ENCODE measurements at places on chromosomes 7 and 10.
A peak's percentile ranks its signal among the peaks of the same experiment; 100 is the strongest.

DNA sequence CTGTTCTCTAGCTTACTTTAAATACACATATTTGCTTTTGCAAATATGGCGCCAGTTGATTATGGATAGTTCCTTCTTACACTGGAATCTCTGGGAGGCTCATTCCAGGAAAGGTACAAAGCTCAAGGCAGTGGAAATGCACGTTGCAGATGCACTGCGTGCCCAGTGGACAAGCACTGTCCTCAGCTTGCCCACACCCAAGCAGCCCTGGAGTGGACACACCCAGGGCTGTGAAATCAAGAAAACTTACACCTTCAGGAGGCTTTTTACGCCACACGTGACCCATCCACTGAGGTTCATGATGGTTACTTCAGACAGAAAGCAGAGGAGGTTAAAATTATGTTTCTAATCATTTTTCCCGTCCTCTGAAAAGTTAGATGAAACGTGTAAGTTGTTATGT, 248.5 kb downstream of the VTI1A start:
- no peak for DNase-seq

DNA sequence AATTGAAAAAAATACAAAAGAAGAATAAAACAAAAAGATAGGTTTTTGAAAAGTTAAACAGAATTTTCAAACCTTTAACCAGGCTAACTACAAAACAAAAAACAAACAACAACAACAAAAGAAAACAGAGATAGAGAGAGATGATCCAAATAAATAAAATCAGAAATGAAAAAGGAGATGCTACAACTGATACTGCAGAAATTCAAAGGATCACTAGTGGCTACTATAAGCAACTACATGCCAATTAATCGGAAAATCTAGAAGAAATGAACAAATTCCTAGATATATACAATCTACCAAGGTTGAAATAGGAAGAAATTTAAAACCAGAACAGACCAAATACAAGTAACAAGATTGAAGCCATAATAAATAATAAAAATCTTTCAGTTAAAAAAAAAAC, 326.8 kb upstream of the VSTM2A start:
- DNase-seq: no peak

DNA sequence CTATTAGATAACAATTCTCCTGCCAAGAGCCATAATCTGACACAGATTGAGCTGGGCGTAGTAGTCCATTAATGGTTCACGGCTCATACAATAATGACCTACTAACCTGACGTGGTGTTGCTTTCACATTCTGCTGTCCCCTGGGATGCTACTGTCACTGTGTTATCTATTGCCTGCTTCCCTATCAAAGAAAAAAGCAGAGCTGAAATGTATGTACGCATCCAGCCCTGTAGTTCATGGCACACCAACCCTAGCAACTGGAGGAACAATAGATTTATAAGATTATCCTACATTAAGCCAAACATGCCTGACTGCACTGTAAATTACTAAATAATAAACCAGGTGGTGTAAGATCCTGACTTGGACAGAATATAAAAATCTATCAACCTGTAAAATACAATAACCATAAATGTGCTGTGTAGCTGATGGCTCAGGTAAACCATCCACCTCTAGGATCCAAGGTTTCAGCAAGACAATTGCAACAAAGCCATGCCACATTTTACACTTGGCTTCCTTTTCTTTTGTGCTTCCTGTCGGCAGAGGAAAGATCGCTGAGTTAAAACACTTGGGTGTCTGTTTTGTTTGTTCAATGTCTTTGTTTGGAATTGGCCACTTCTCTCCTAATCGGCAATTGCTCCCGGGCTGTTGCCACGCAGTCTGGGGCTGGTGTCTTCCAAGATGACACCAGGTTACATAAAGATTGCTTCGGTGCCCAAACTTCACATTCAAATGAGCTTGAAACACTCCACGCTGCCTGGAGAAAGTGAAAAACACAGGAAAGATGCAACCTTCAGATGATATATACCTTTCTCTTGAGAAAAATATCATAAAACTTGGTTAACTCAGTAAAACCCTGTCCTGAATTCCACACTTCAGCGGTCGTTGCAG, 143.9 kb upstream of the MGMT start:
- DNase-seq: no peak

DNA sequence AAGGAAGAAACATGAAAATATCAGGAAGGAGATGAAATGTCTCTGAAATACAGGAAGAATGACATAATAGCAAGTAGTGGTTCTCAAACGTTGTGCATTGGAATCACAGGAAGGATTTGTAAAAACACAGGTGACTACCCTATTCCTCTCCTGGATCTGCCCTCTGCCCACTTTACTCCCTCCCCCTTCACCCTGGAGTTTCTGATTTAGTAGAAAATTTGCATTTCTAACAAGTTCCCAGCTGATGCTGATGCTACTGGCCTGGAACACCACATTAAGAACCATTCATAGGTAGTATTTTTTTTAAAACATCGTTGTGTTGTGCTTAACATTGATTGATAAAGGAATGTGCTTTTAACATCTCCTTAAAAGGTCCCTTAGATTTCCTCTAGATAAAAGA, 130.9 kb downstream of the PHF14 start:
- DNase-seq: no peak

DNA sequence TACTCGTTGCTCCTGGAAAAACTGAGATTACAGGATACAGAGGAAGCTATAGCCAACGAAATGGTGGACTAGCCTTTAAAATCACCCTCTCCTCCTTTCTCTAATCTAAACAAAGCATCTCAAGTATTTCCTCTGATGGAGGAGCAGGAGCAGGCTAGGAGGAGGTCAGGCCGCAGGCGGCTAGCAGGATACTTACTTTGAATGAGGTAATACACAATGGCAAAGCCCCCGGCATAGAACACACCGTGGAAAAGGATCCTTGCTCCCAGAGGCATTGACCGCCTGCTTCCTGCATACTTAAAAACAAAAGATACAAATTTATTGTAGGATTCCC, 64.4 kb downstream of the STK17A start:
- DNase-seq: peak; percentile 37

GRCh38 chr7:83161186-83161585, 1.5 kb downstream of the PCLO start:
- DNase-seq: no peak

GRCh38 chr7:15313361-15313760, 248.5 kb downstream of the AGMO start:
- DNase-seq: no peak

DNA sequence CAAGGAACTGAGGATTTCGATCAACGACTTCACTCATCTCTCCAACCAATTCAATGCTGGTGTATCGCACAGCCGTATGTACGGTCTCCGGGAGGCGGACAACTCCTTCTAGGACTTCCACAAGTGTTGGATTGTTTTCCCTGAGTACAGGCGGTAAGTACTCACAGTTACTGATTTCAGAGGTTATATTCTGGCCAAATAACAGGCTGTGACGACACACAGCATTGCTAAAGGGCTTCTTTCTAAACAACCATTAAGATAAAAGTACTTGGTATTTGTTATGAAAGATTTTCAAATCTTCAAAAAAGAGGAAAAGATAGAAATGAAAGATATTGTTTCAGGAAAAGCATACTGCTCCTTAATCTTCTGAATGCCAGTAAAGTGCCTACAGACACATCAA, 52.2 kb downstream of the IRF5 start:
- no peak for DNase-seq

GRCh38 chr7:106737202-106737562, 76.2 kb upstream of the CCDC71L start:
- DNase-seq: peak; percentile 26

DNA sequence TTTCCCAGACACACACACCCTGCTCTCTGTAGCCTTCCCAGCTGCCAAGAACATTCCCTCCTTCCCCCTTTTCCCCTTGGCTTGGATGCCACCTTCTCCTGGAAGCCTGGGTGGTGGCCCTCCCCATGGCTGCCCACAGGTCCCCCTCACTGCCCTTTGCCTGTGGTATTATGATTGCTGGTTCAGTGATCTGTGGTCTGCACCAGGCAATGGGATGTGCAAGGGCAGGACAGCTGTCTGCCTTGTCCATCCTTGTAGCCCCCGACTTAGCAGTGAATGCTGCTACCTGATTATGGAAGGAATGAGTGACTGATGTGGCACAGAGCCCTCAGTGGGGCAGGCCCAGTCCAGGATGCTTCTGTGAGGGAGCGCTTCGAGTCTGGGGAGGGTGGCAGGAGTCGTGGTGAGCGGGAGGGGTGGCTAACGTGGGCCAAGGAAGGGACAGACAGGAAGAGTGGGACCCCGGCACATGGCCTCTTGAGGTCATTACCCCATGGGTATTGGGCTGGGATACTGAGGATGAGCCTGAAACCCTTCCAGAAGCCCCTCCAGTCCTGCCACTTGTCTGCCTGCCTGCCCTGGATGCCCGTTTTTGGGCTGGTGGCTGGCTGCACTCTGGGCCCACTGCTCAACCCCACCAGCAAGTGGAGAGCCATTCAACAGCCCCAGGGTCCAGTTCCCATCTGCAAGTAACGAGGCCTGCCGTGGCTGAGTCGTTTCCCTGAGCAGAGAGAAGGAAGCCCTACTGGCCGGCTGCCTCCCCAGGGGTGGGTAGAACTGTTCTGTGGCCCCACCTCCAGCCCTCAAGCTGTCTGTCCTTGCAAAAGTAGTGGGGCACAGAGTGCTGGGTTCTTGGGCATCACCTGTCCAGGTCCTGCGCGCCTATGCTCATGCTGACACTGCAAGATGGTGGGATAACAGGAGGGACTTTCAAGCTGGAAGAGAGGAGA, 8.8 kb downstream of the CHST3 start:
- no peak for DNase-seq

DNA sequence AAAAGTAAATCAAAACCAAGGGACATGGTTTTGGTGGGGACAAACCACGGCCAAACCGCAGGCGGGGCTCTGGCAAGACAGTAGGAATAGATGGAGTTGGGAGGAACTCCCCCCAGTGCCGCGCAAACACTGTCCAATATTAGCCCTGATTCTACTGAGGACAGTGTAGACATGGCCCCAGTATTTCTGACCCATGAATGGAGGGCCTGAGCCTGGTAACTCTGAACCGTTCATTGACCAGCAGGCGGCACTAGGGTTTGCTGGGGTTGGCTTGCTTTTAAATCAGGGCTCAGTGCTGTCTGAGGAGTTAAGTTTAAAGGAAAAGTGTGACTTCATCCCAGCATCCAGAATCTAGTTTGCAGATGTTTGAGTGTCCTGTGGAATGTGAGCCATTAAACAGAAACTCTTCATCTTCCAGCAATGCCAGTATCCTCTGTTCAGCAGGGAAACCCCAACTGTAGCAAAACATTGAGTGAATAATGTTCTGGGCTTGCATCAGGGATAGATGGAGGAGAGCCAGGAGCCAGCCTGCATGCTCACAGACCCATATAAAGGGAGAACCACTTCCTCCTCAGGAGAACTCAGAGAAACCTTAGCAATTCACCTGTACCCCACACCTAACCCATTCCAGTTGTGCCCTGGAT, 147.4 kb upstream of the PRSS58 start:
- peak; percentile 60 for DNase-seq

DNA sequence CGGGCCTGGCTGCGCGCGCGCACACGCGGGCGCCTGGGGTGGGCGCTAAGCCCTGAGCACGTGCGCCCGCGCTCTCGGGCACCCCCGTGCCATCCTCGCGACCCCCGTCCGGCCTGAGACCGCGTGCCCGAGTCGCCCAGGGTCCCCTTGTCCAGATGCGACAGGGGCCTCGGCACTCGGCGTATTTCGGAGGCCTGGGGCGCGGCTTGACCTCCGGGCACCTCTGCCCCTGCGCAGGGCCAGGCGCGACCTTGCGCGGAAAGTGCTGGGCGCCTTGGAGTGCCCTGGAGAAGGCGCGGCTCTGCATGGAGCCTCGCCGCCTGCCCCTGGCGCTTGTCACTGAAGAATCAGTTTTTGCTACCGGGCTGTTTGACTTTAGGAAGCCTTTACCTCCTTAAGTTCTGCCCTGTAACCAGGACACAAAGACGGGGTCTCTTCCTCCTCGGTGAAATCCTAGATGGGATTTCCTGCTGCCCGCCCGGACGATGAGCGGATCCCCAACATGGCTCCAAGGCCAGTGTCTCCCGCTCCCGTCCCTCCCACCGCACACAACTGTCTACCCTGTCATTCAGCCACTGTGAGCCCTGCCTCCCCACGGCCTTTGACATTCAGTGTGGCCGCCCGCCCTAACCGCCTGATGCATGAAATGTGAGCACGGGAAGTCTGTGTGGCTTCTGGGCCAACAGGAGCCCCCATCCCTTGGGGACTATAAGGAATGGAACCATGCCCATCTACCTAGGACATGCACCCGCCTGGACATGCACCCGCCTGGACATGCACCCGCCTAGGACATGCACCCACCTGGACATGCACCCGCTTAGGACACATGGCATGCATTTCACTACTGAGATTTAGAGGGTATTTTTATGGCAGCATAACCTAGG, 1.1 kb upstream of the STK32C start:
- DNase-seq: no peak

GRCh38 chr10:19999431-19999830, 183.2 kb downstream of the PLXDC2 start:
- DNase-seq: no peak

- no peak for DNase-seq
Observed at GRCh38 chr10:35434533-35434932, 98.2 kb downstream of the CCNY start.

DNA sequence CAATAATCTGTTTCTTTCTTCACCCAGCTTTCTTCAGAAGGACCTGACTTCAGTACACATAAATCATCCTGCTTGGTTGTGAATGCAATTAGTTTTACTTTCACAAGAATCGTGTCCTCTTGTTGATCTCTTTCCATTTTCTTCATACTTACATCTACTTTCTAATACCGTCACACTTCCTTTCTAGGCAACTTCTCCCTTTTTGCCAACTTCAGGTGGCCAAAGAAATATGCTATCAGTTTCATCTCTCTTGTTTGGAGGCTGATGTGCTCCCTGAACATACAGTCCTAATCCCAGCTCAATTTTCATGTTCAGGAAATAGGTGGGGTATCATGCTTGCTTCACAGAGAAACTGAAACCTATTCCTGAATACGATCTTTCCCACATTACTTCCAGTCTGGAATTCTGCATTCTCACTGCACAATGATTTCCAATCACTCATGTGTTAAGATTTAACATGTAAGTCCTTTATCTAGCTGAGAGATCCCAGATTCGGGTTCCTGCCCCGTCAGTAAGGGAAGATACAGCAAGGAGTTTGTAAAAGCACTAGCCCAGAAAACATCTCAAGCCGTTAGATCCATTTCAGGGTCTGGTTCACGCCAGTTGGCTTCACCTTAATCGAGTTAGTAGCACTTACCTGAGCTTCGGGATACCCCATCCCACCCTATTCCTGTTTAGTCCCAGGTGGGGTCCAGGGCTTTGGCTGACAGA, 994 bp downstream of the SLC25A28 start:
- DNase-seq: no peak

DNA sequence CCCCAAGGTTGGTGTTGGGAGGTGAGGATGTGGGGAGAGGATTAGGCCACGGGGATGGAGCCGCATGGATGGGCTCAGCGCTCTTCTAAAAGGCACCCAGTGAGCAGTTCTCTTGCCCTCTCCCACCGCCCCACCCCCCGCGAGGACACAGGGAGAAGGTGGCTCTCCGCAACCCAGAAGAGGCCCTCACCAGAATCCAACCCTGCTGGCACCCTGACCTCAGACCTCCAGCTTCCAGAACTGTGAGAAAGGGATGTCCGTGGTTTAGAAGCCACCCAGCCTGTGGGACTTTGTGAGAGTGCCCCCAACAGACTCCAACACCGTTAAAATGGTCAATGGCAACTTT, 242.8 kb upstream of the PPP2R2D start:
- DNase-seq: no peak

- DNase-seq: no peak
Observed at GRCh38 chr7:91149341-91150246, 114.6 kb upstream of the FZD1 start.

GRCh38 chr7:151877911-151878835, 1.3 kb upstream of the PRKAG2 start:
- DNase-seq: no peak

Data from AG20443 (cell line).